ENCODE measurements at places on chromosomes 2 and 18. TPM values are rescaled to one million over a fixed set of nuclear protein-coding genes. Genes with fewer than 3 reads are reported as not detected.
A peak's percentile ranks its signal among the peaks of the same experiment; 100 is the strongest.

Gene HOXD12
- total RNA-seq = not detected

DNA sequence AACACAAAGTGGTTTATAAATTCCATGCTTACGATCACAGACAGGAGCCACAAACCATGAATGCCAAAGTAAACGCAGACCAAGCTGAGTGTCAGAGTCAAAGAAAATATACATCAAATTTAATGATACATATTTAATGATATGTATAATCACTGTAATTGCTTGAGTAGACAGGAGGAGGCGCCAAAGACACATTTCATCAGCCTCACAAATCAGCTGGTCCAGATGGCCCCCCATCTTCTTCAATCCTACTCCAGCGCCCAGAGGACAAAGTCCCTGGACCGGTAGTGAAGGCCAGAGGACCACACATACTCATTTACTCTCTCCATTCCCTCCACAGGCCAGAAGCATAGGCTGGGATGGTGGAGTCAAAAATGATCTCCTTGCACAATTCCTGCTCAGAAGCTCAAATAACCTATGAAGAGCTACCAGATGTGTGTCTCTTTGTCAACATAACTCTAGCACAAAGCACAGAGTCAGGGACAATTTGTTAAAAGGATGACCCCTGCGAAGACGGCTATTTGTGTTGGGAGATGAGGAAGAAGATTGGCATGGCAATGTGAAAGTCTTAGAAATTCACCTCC lies 149.3 kb upstream of the PGAP1 start:
- peak; percentile 35 for DNase-seq
- no peak overlapping the region for H3K4me3 ChIP-seq
- H3K27ac ChIP-seq = no peak overlapping the region
- no peaks in the 10 kb centered on the region for H3K36me3 ChIP-seq

- H3K27me3 ChIP-seq = no peaks in the 10 kb centered on the region
- no peak overlapping the region for H3K27ac ChIP-seq
- DNase-seq = no peak
- no peaks in the 10 kb centered on the region for H3K36me3 ChIP-seq
- no peaks in the 10 kb centered on the region for H3K4me1 ChIP-seq
- no peak overlapping the region for H3K4me3 ChIP-seq
Observed at GRCh38 chr2:142714600-142714999, 162.9 kb upstream of the KYNU start.

- H3K27ac ChIP-seq = no peak overlapping the region
- no peak overlapping the region for H3K4me3 ChIP-seq
- no peaks in the 10 kb centered on the region for H3K4me1 ChIP-seq
Observed at GRCh38 chr2:16526193-16526592, 139.4 kb downstream of the CYRIA start.

Gene ANKRD44
- 28.7 TPM for total RNA-seq

Gene NTSR2
- total RNA-seq = not detected

DNA sequence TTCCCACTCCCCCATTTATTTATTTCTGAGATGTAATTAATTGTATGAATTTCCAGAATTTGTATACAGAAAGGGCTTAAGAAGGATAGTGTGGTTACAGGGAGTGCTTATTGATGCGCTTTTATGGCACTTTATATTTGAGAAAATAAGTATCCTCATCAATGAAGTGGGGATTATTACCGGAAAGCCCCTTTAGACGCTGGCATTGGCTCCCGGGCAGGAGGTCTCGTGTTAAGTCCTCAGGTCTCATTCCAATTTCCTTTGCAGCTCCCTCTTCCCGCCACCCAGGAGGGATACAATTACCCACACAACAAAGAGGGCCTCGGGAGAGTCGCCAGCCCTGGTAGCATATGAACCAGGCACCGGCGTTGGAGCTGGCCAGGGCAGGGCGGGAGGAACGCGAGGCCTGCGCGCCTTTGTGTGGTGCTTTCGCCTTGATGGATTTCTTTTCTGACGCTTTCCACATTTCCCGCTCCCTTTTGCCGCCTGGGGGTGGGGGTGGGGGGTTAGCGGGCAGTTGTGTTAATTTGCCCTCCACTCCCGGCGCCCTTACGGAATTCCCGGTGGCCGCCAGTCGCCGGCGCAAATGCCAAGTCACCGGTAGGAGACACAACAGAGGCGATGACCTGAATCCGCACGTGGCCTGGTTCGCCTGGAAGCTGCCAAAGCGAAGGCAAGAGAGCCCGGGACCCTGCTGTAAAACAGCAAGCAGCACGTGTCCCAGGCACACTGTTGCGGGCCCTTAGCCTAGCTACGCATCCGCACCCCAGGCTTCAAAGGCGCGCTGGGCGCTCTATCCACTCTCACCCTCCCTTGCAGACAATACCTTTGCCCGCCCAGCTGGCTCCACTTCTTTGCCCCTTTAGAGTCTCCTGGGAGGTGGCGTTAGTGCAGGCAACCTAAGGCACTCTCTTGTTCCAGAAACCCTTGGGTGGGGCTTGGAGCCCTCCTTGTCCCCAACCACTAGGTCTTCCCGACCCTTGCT lies 3.3 kb downstream of the GAD1 start:
- H3K27ac ChIP-seq = no peak overlapping the region
- no peak for DNase-seq
- H3K4me1 ChIP-seq = peaks cover 8% of the 10 kb centered on the region
- no peaks in the 10 kb centered on the region for H3K36me3 ChIP-seq
- no peak overlapping the region for H3K4me3 ChIP-seq
- no peaks in the 10 kb centered on the region for H3K27me3 ChIP-seq

Gene TRIM43
- total RNA-seq = not detected
